Lung (tissue), 17 donors: ENCODE measurements at places on chromosomes 5 and 9. TPM values are rescaled to one million over a fixed set of nuclear protein-coding genes. Genes with fewer than 3 reads are reported as not detected.

The ZDHHC11 gene
- polyA plus RNA-seq: 6.8 TPM

The IRX1 gene
- 4.5 TPM for polyA plus RNA-seq

The GABRA1 gene
- polyA plus RNA-seq: not detected

The AJM1 gene
- polyA plus RNA-seq: 1.3 TPM

The NUTM2G gene
- not detected for polyA plus RNA-seq

The INSYN2B gene
- polyA plus RNA-seq: not detected

The GDNF gene
- 0.05 TPM for polyA plus RNA-seq

The STING1 gene
- polyA plus RNA-seq: 54.3 TPM

The C5orf52 gene
- polyA plus RNA-seq: 0.09 TPM

The PCDHB2 gene
- polyA plus RNA-seq: 0.61 TPM

The RBM18 gene
- polyA plus RNA-seq: 9.4 TPM

The TAF11L10 gene
- not detected for polyA plus RNA-seq

The MSMP gene
- polyA plus RNA-seq: 0.62 TPM

The TRIM32 gene
- 4.6 TPM for polyA plus RNA-seq

The OR13F1 gene
- not detected for polyA plus RNA-seq

The TAF11L8 gene
- not detected for polyA plus RNA-seq

The PITX1 gene
- polyA plus RNA-seq: 0.89 TPM

The F12 gene
- 1.3 TPM for polyA plus RNA-seq

The GRIA1 gene
- 1.1 TPM for polyA plus RNA-seq

The NRARP gene
- 2.1 TPM for polyA plus RNA-seq

The SPATA31C1 gene
- polyA plus RNA-seq: not detected

The IL4 gene
- polyA plus RNA-seq: not detected

The CNTNAP3B gene
- polyA plus RNA-seq: 5.6 TPM

The NSMF gene
- polyA plus RNA-seq: 26.1 TPM

The NR5A1 gene
- not detected for polyA plus RNA-seq

The ADAMTS16 gene
- not detected for polyA plus RNA-seq

The IL9 gene
- polyA plus RNA-seq: not detected

The PCDHA12 gene
- polyA plus RNA-seq: 0.98 TPM

The PSMD5 gene
- polyA plus RNA-seq: 14.9 TPM

The PAIP2 gene
- polyA plus RNA-seq: 83.1 TPM

The THBS4 gene
- 0.79 TPM for polyA plus RNA-seq

The CENPK gene
- polyA plus RNA-seq: 4.0 TPM

The PCDHA2 gene
- polyA plus RNA-seq: not detected

The CAPSL gene
- polyA plus RNA-seq: 18.4 TPM
